ENCODE measurements at places on chromosomes 13 and 19. TPM values are rescaled to one million over a fixed set of nuclear protein-coding genes. Genes with fewer than 3 reads are reported as not detected.

Gene UBE2L5
- total RNA-seq, result not detected

Gene PRTN3
- total RNA-seq, result not detected

Gene GRIK5
- total RNA-seq, result 8.1 TPM

Gene ZNF560
- total RNA-seq, result not detected

Gene CACNG8
- total RNA-seq, result 0.24 TPM

Gene TEX29
- not detected for total RNA-seq

Gene TEKTIP1
- total RNA-seq, result not detected

Gene IGFLR1
- 6.4 TPM for total RNA-seq

Gene CHERP
- total RNA-seq, result 4.3 TPM

Gene ATP4A
- not detected for total RNA-seq

Gene CDX2
- not detected for total RNA-seq

Gene SELENOV
- not detected for total RNA-seq

Gene ZIM2
- total RNA-seq, result not detected

Gene HSH2D
- total RNA-seq, result 1.1 TPM

Gene HIF3A
- total RNA-seq, result 123 TPM

Data from right atrium auricular region (tissue), 2 donors.